ENCODE measurements at places on chromosomes 4 and X.

- no peak for DNase-seq
Observed at GRCh38 chrX:96002431-96002830, 682.2 kb upstream of the DIAPH2 start.

DNA sequence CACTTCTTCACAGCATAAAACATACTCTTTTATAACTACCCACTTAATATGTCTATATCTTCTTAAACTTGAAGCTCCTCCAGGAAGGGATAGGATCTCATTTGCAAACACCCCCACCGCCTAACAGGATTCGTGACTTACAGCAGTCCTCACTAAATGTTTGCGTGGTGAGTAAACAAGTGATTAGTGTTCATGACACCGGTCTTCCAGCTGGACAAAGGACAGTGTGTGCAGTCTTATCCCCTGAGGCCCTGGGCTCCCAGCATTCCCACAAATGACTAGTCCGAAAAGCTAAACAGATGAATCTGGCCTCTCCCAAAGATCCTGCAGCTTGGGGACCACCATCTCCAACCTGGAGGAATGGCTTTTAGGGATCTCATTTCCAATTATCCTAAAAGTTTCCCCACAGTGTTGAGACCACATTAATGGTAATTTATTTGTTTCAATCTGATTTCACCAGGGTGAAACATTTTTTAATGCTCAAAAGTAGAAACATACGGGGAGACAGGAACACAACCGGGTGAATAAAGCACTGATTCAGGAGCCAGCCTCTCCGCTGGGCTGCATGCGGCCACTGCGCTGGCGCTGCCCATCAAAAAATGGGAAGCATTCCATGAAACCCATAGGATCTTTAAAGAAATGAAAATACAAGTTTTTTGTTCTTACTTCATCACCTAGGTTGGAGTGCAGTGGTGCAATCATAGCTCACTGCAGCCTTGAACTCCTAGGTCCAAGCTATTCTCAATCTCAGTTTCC is 69.2 kb downstream of the HADH start:
- DNase-seq = no peak

GRCh38 chr4:7194251-7195140 is 2.2 kb downstream of the SORCS2 start:
- DNase-seq = no peak

DNA sequence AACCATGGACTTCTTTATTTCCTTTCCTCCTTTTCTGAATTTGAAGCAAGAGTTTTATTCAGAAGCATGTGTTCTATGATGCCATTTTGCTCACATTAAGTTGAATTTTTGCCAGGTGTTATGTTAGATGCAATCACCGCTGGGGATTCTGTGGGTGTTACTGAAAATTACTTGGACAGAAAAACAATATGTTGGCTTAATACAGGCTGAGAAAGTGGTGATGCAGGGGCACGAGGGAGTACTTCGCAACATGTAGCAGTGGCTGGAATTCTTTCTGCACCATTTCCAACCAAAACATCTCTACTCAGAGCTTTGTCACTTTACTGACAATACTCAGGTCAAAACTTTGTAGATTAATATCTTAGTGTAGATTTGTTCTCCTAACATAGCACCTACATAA is 109.2 kb upstream of the PCDH18 start:
- DNase-seq = no peak

DNA sequence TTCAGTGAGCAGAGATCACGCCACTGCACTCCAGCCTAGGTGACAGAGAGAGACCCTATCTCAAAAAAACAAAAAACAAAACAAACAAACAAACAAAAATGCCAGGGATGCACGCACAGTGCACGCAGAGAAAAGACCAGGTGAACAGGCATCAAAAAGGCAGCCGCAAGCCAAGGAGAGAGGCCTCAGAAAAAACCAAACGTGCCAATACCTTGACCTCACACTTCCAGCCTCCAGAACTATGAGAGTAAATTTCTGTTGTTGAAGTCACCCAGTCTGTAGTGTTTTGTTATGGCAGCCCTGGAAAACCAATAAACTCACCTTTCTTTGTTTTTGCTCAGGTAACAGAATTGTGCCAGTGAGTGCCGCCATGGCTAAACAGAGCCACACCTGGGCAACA is 66.0 kb downstream of the CHRNA9 start:
- no peak for DNase-seq

- no peak for DNase-seq
Observed at GRCh38 chr4:20251796-20252655, at the start of gene SLIT2. TSS of gene SLIT2 (plus strand) at chr4:20251905. CDS start at chr4:20253816, 1,911 bp downstream.

All from T-helper 22 cell (primary cell).